ENCODE measurements at places on chromosomes 12 and 14. TPM values are rescaled to one million over a fixed set of nuclear protein-coding genes. Genes with fewer than 3 reads are reported as not detected.

PRH2 gene
- total RNA-seq: not detected

PDE3A gene
- total RNA-seq: not detected

STAB2 gene
- not detected for total RNA-seq

REP15 gene
- total RNA-seq: 0.25 TPM

CFAP251 gene
- 0.30 TPM for total RNA-seq

ADAMTS20 gene
- total RNA-seq: not detected

PCED1B gene
- 59.7 TPM for total RNA-seq

PRR4 gene
- 1.9 TPM for total RNA-seq

KRT3 gene
- total RNA-seq: not detected

STXBP6 gene
- not detected for total RNA-seq

SERPINA1 gene
- total RNA-seq: 4.1 TPM

GRCh38 chr12:48686615-48687334 lies 4.7 kb upstream of the KANSL2 start:
- no peak overlapping the region for H3K27ac ChIP-seq
- no peaks in the 10 kb centered on the region for H3K27me3 ChIP-seq
- no peak overlapping the region for H3K4me3 ChIP-seq
- DNase-seq: no peak
- H3K36me3 ChIP-seq: peaks cover 37% of the 10 kb centered on the region

DNA sequence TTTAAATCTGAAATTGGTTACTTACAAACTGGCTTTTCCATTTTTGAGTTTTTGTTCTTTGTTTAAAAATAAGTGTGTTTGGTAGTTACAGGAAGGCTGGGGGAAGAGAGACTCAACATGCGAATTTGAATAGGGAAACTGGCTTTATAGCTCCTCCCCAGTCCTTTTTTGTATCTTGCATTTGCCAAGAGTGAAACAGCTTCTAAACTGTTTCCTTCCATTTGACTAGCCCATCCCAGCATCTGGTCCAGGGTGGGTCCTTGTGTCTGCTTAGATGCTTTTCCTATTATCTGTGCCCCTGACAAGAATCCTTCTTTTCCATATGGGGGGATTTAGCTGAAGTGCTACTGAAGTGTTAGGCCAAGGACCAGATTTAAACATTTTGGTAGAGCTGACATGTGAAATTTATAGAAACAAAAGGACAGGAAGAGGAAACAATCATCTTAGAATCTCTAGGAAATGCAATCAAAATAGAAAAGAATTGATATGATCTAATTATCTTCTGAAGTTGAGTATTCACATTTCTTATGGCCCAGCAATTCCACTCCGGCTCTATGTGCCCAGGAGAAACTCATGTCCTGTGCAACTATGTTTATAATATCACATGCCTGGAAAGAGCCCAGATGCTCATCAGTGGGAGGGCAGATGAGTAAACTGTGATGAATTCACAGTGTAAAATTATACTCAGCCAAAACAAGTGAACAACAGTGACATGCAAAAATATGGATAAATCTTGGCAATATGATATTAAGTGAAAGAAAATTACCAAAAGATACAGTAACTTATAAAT lies 7.4 kb downstream of the SMOC1 start:
- DNase-seq: no peak
- H3K36me3 ChIP-seq: no peaks in the 10 kb centered on the region
- no peak overlapping the region for H3K27ac ChIP-seq
- H3K4me1 ChIP-seq: no peaks in the 10 kb centered on the region

DNA sequence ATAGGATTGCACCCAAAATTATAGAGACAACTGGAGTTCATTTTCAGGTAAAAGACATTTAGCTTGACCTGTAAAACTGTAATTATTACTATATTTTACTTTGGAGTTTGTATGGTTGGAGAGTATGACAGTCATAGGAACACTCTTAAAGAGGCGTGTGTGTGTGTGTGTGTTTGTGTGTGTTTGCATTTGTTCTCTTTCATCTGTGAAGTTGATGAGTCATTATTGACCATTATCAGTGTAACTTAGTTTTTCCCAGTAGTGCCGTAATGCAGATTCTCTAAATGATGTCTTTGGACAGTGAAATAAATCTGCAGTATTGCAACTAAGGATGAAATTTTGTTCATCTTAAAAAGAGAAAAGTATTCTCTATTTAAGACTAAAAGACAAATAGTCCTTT lies 13.0 kb downstream of the WASHC4 start:
- H3K27me3 ChIP-seq: no peaks in the 10 kb centered on the region
- peaks cover 49% of the 10 kb centered on the region for H3K36me3 ChIP-seq
- no peak for DNase-seq
- H3K4me3 ChIP-seq: no peak overlapping the region
- no peak overlapping the region for H3K27ac ChIP-seq

DNA sequence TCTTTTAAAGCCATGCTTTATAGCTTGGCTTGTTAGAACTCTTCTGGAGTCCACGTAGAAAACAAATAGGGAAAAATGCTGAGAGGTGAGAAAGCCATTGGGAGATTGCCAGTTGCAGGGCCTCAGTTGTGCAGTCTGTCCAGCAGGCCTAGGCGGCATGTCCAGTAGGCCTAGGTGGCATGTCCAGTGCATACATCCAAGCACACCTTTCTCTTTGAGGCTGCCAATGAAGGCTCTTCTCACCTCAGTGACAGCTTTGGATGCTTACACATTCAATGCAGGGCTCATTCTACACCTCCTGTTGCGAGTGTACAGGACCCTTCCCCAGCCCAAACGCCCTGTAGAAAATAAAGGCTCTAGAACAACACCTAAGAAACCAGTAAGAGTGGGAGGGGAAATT lies 13.1 kb downstream of the CDK2AP1 start:
- H3K36me3 ChIP-seq: peaks cover 32% of the 10 kb centered on the region
- H3K27ac ChIP-seq: no peak overlapping the region
- no peak overlapping the region for H3K4me3 ChIP-seq
- peaks cover 5% of the 10 kb centered on the region for H3K4me1 ChIP-seq
- no peaks in the 10 kb centered on the region for H3K27me3 ChIP-seq

DNA sequence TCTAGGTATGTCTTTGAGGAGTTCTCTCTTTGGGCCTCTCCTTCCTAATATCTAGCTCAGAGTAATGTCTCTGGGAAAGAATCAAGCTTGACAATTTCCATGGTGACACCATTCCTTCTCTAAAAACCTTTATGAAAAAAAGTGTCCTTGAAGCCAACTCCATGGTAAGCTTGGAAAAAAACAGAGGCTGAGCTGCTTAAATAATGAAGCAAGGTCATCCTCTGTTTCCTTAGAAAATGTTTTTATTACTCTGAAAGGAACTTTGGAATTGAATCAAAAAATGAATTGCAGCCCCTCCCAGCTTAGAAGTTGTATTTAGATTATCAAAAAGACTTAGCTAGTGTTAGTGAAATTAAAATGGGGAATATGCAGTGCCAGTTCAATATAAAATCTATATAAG lies 166.1 kb upstream of the KITLG start:
- no peaks in the 10 kb centered on the region for H3K27me3 ChIP-seq
- no peak overlapping the region for H3K4me3 ChIP-seq
- H3K27ac ChIP-seq: no peak overlapping the region
- H3K36me3 ChIP-seq: no peaks in the 10 kb centered on the region

DNA sequence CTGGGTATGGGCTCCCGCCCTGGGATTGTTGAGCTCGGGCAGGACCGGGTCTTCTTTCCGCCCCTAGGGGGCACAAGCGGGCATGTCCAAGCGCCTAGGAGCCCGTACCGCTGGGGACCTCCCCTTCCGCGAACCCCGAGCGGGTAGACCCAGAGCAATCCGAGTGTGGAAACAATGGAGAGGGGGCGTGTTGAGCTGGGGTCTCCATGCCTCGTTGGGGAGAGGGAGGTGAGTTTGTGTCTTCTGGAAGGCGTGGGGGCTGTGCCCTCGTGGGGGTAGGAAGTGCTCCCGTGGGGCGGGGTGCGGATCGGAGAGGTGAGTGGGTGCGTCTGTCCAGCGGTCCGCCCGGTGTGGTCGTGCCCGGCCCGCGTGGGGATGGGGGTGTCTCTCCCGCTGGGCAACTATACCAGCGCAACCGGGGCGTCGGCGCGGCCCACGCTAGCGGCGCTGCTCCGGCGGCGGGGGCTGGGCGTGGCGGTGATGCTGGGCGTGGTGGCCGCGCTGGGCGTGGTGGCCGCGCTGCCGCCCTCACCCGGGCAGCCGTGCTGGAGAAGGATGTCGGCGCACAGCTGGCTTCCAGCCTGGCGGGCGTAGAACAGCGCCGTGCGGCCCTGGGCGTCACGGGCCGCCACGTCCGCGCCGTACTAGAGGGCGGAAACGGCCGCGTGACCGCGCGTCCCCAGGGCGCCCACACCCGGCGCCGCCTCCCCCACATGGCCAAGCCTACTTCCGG lies 12.2 kb downstream of the AGAP2 start:
- H3K27me3 ChIP-seq: no peaks in the 10 kb centered on the region
- DNase-seq: peak; percentile 16
- H3K4me3 ChIP-seq: no peak overlapping the region

DNA sequence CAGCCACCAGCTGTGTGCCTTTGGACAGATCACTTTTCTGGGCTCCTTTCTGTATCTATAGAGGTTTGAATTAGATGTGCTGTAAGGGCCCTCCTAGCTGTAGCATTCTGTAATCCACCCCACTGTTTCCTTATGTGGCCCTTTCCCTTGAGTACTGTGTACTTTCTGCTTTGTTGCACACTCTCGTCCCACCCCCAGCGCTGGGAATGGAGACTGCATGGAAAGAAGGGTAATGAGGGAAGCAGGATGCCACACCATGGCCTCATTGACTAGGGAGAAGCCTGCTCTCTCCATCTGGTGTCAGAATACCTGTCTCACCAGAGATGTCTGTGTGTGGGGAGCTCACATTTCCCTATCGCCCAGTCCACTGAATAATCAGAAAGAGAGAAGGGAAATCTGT lies 13.6 kb upstream of the GALNT16 start:
- no peak for DNase-seq
- H3K4me1 ChIP-seq: no peaks in the 10 kb centered on the region
- H3K27me3 ChIP-seq: no peaks in the 10 kb centered on the region
- H3K4me3 ChIP-seq: no peak overlapping the region
- H3K36me3 ChIP-seq: no peaks in the 10 kb centered on the region
- H3K27ac ChIP-seq: no peak overlapping the region

- H3K27me3 ChIP-seq: no peaks in the 10 kb centered on the region
- no peaks in the 10 kb centered on the region for H3K4me1 ChIP-seq
- H3K4me3 ChIP-seq: no peak overlapping the region
- peaks cover 16% of the 10 kb centered on the region for H3K36me3 ChIP-seq
Observed at GRCh38 chr12:131783915-131784541, 44.2 kb upstream of the MMP17 start.

DNA sequence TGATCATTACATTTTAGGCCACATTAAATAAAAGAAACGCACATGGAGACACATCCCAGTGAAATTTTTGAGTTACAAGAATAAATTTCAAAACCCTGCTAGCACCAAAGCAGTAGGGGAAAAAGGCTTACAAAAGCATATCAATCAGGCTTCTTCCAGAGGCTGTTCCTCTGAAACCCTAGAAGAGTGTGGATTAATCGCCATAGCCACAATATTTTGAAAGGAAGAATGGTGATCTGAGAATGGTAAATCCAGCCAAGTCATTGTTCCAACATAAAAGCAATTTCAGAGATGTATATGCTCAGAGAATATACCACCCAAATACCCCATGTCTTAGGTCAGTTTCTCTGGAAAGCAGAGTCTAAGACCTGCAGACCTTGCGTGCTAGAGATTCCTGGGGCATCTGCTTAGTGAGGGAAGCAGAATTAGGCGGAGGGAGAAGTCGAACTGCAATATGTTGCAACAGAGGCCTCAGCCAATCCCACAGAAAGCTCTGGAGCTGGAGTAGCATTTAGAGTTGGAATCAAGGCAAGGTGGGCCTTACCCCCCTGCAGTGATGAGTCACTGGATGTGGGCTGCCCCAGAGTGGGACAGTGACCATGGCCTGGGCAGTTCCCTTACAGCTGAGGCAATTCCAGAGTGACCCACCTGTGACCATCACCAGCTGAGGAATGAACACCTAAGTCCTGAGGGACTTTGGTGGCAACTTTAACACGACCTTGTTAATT lies 125.2 kb downstream of the NTF3 start:
- H3K4me1 ChIP-seq: no peaks in the 10 kb centered on the region
- no peak overlapping the region for H3K27ac ChIP-seq
- no peaks in the 10 kb centered on the region for H3K36me3 ChIP-seq
- no peak overlapping the region for H3K4me3 ChIP-seq
- no peak for DNase-seq

- no peaks in the 10 kb centered on the region for H3K36me3 ChIP-seq
- H3K27me3 ChIP-seq: no peaks in the 10 kb centered on the region
- DNase-seq: no peak
- peaks cover 7% of the 10 kb centered on the region for H3K4me1 ChIP-seq
- H3K4me3 ChIP-seq: no peak overlapping the region
Observed at GRCh38 chr14:31932675-31933074, 144.4 kb upstream of the ARHGAP5 start.

DNA sequence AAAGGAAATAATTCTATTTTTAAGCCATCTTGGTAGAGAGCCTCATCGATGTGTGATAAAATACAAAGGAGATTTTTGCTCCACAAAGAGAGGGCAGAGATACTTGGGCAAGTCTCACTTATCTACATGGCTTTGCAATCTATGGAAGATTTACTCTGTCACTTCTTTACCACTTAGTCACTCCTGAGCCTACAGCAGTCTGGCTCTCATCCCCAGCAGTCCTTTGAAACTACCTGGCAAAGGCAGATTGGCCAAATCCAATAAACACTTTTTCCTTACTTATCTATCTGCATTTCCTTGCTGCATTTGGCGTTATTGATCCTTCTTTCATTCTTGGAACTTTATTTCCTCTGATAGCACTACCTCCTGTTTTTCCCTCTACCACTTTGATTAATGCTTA lies 170.0 kb downstream of the TRHDE start:
- H3K27ac ChIP-seq: no peak overlapping the region
- no peaks in the 10 kb centered on the region for H3K27me3 ChIP-seq
- no peak overlapping the region for H3K4me3 ChIP-seq
- DNase-seq: no peak
- H3K4me1 ChIP-seq: no peaks in the 10 kb centered on the region
- no peaks in the 10 kb centered on the region for H3K36me3 ChIP-seq

DNA sequence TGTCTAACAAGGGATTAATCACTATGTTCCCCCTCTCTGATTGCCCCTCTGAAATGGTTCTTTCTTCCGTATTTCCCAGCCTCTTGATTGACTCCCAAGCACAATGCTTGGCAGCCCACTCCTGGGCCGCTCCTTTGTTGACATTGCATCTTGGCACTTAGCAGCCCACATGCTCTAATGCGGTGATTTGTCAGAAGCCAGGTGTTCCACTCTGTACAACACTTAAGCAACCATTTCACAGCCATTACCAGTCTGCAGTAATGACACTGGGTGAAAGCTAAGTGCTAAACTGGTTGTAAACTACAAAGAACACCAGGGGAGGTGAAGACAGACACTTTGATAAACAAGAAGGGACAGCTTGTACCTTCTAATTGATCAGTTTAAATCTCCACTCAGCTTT lies 353.5 kb downstream of the TMEM132D start:
- H3K27ac ChIP-seq: no peak overlapping the region
- DNase-seq: no peak
- no peaks in the 10 kb centered on the region for H3K36me3 ChIP-seq
- no peak overlapping the region for H3K4me3 ChIP-seq

GRCh38 chr14:98229656-98230366 lies 1042.2 kb downstream of the BCL11B start:
- H3K27ac ChIP-seq: peak overlapping the region; percentile 91

All from activated CD4-positive, alpha-beta T cell treated with anti-CD3 and anti-CD28 coated beads, Interleukin-2, amount 10 ng/mL, durations not matched to agents 7 days and 5 days (primary cell).